CD4-positive, alpha-beta T cell treated with Interleukin-15 for 4 hours (primary cell): ENCODE measurements at places on chromosomes 12 and 14.

- DNase-seq = peak; percentile 84
These were observed 33.9 kb upstream of the CDK17 start for GRCh38 chr12:96434107-96434506.

DNA sequence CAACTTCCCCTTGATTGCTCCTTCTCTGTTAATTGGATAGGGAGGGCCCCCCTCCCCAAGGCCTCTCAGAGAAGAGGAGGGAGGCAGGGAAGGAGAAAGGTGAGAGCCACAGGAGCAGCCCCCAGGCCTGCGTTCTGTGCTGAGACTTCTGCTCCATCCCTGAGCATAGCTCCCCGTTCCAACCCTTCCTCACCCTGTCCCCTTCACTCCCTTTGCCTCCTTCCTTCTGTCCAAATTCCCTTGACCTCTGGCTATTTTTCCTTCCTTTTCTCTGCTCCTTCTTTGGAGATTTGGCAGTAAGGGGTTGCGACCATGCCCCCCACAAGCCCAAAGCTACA, 788 bp upstream of the ASIC1 start:
- DNase-seq = no peak

- DNase-seq = no peak
These were observed 1196.3 kb upstream of the TMEM132C start for GRCh38 chr12:127070515-127071157.

GRCh38 chr14:38221077-38221476, 13.4 kb downstream of the SSTR1 start:
- no peak for DNase-seq

GRCh38 chr12:28711421-28711820, 437.7 kb upstream of the FAR2 start:
- DNase-seq = no peak

- DNase-seq = peak; percentile 21
These were observed 1.5 kb downstream of the ATP2B1 start for GRCh38 chr12:89706986-89707702.

GRCh38 chr12:83769151-83769550, 1082.4 kb downstream of the TMTC2 start:
- no peak for DNase-seq

- DNase-seq = no peak
These were observed 237.5 kb upstream of the HMGA2 start for GRCh38 chr12:65586796-65587195.

GRCh38 chr12:116138364-116138763, 139.1 kb downstream of the MED13L start:
- DNase-seq = no peak

DNA sequence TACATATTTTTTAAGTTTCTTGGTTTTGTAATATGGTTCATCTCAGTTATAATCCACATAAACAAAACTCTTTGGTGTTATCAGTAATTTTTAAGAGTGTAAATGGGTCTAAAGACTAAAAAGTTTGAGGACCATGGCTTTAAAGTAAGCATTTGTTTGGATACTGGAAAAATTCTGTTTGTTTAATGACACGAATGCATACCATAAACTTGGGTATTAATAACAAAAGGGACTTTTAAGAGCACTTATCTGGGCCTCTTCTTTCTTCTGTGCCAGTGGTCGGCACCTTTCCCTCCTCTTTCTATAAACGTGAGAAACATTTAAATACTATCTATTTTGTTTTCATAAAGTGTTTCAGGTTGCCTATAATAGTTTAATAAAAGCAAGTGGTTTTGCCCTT, 47.4 kb downstream of the SAMD4A start:
- DNase-seq = no peak
